SJCRH30 (cell line): ENCODE measurements at places on chromosomes 6 and 20.
A peak's percentile ranks its signal among the peaks of the same experiment; 100 is the strongest.

DNA sequence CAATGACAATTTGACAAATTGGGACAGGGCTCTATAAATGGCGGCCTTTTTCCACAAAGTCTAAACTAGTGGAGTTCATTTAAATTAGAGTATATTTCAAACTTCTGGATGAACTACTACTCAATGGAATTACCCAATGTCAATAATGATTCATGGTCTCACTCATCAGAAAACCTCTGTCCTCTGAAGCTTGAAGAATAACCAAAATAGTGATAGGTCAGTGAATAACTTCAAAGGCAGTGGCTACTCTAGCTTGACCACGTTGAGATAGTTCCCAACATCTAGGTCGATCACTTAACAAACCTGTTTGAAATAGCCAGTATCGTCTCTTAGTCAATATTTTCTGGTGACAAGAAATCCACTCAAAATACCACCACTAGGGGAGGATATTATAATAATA lies 197.6 kb downstream of the HDGFL1 start:
- no peak for DNase-seq
- H3K36me3 ChIP-seq = no peaks in the 10 kb centered on the region
- no peak overlapping the region for H3K4me3 ChIP-seq
- peaks cover 8% of the 10 kb centered on the region for H3K4me1 ChIP-seq
- no peaks in the 10 kb centered on the region for H3K27me3 ChIP-seq

DNA sequence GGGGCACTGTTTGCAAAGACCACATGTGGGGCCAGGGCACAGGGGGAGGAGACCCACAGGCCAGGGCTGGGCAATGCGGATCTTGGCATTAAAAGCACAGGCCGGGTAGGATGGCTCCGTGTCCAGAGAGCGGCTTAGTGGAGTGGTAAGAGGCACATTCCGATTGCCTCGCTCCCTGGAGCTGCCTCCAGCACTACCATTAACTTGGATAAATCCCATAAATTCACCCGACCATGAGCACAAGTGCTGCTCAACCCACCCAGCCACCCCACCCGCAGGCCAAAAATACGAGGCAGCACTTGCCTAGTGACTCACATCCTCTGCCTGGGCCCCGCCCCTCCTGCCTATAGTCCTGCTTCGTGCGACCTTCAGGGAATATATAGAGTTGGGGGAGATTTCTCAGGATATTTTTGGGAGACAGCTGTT lies 67.5 kb upstream of the QKI start:
- H3K36me3 ChIP-seq = no peaks in the 10 kb centered on the region
- no peaks in the 10 kb centered on the region for H3K27me3 ChIP-seq
- DNase-seq = peak; percentile 71

DNA sequence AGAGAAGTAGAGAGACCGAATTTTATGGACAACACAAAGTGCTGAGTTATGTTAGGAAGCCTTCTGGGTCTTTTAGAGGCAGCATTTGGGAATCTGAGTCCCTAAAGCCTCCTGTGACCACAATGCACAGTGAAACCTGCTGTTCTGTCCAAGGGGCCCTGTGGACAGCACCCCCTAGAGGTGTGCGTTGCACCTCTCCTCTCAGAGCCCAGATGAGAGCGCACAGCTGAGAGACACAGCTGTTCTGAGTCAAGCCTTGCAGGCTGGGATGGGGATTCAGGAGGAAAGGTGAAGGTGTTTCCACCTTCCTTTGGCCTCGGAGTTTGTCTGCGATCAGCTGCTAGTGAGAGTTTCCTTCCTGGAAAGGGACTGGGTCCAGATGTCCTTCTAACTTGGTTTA lies 13.0 kb downstream of the PCK1 start:
- peaks cover 7% of the 10 kb centered on the region for H3K27me3 ChIP-seq
- peak overlapping the region; percentile 13 for H3K27ac ChIP-seq
- H3K4me1 ChIP-seq = peaks cover 29% of the 10 kb centered on the region

DNA sequence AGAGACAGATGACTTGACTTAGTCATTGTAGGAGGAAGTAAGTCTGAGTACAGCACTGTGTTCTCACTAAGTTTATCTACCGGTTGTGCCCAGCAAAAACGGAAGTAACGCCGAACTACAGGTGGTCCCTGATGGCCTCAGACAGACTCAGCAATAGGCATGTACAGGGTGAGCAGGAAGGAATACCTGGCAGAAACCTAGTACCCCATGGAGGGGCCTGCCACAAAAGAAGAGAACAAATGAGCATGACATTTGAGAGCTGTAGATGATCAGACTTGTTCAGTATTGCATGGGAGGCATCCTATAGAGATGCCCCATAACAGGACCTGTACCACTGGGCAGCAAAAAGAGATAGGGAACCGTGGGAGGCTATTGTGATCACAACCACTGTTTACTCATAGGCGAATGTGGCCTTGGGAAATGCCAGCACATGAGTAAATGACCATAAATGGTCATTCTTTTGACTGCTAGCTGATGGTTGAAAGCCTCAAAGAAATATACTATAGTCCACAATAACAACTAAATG lies 106.4 kb upstream of the TAB2 start:
- no peaks in the 10 kb centered on the region for H3K36me3 ChIP-seq
- no peak for DNase-seq
- no peak overlapping the region for H3K4me3 ChIP-seq
- no peaks in the 10 kb centered on the region for H3K4me1 ChIP-seq
- H3K27me3 ChIP-seq = no peaks in the 10 kb centered on the region
- no peak overlapping the region for H3K27ac ChIP-seq

DNA sequence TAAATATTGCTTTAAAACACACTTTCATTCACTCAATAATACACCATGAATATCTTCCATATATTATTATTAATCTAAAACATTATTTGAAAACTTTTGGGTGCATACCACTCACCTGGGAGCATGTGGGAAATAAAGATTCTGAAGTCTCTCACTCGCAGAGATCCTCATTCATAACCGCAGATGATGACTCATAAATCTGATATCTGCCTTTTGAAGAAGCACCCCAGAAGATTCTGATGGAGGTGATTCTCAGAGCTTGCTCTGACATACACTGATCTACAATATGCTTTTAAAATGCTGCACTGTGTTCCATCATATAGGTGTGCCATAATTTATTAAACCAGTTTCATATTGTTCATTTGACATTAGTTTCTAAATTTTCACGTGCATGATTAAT lies 135.0 kb upstream of the SGK1 start:
- H3K4me3 ChIP-seq = no peak overlapping the region
- H3K4me1 ChIP-seq = no peaks in the 10 kb centered on the region
- no peak overlapping the region for H3K27ac ChIP-seq

- H3K4me3 ChIP-seq = no peak overlapping the region
- no peak overlapping the region for H3K27ac ChIP-seq
- H3K36me3 ChIP-seq = no peaks in the 10 kb centered on the region
- no peaks in the 10 kb centered on the region for H3K27me3 ChIP-seq
- H3K4me1 ChIP-seq = no peaks in the 10 kb centered on the region
Observed at GRCh38 chr6:27290065-27290849, 21.8 kb downstream of the POM121L2 start.
